ENCODE measurements at places on chromosomes 13 and 19.

DNA sequence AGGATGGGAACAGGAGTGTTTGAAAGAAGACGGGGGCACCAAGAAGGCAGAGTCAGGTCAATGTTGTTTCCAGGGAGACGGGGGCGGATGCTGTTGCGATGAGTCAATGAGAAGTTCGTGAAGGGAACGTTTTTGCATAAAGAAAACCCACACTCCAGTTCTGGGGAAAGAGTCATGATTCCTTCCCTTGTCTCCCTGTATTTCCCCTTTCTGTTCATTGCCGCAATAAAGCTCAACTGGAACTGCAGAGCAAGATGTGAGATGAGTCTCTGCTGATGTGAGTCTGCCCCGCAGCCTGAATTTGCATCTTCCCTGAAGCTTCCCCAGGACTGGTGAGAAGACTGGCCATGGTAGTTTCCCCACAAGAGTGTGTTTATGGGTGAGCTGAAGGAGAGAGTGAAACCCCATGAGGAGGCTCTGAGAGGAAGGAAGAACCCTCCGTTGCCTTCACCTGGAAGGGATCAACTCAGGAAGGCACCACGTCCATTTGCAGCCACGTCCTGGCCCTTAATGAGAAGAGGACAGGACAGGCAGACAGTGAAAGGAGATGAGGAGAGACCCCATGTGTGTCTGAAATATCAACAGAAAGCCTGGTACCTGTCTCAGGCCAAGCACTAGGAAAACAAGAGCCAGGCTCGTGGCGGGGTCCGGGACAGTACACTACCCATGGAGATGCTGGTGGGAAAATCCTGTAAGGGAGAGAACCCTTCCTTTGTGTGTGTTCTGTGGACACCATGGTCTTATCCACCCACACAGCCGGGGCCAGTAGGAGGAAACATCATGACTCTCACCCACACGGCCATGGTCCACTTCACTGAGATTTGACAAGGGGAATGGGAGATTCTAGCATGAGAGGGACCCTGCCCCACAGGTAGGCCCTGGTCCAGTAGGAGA, 13.7 kb downstream of the LILRA1 start:
- no peak for DNase-seq

GRCh38 chr19:6249296-6249695, 30.5 kb downstream of the MLLT1 start:
- DNase-seq, result no peak

DNA sequence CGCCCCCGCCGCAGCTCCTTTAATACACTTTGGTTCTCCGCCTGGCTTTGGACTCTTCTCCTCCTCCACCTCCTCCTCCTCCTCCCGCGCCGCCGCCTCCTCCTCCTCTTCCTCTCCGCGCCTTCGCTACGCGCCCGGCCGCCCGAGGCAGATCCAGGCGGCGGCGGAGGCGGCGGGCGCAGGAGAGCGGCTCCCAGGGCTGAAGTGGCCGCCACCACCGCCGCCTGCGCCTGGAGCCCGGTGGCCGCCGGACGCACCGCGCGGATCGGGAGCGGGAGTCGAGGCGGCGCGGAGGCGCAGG, at the start of gene ZIC2:
Gene ZIC2 (plus strand): TSS at position 50 of the 301 bp plus-strand sequence. CDS start 281 bp downstream, outside the sequence.
- DNase-seq, result no peak

GRCh38 chr13:103100830-103101229, 34.6 kb upstream of the SLC10A2 start:
- DNase-seq, result no peak

DNA sequence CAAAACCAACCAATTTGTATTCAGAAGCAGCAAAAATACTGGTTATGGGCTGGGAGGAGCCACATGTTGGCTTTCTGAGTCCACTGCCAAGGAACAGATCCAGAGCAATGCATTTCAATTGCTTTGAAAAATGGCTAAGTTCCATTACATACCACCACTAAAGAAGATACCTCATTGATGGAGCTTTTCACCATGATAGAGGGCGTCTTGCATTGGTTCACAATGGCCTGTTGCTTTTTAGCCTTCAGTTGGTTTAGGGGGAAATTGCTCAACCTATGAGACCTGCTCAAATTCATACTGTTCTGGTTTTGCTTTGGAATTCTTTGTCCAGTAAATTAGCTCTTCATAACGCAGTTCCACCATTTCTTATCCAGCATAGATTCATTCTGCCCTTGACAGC, 21.2 kb upstream of the CPB2 start:
- DNase-seq, result no peak

DNA sequence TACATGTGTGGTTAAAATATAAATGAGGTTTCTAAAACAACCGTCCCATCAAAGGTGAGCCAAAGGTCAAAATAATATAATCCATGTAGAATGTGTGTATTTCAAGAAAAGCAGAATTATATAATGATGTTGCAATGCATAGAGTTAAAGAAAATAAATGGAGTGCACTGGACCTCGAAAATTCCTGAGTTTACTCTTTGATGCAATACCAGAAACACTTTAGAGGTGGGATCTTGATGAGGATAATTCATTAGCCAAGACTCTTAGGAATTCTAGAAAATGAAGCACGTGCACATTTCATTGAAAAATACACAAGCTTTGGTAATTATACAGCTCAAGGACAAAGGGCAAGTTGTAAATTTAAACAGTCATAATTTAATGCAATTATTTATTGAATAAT, 508.9 kb upstream of the ARGLU1 start:
- no peak for DNase-seq

GRCh38 chr13:105990256-105990958, 545.1 kb downstream of the EFNB2 start:
- DNase-seq, result no peak

DNA sequence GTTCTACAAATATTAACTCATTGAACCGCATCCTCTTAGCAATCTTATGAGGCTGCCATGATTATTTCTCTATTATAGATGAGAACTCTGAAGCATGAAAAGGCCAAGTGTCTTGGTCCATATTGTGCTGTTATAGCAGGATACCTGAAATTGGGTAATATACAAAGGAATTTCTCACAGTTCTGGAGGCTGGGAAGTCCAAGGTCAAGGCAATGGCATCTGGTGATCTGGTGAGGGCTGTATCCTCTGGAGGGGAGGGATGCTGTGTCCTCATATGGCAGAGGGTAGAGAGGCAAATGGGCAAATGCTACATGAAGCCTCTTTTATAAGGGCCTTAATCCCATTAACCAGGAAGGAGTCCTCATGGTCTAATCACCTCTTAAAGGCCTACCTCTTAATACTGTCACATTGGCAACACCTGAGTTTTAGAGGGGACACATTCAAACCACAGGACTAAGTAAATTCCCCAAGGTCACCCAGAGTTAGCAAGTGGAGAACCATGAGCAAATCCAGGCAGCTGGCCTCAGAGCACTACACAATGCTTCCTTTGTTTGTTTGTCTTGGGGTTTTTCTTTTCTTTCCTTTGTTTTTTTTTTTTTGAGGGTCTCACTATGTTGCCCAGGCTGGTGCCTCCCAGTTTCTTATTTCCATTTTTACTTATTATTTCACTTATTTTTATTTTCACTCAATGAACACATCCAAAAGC, 55.9 kb upstream of the LATS2 start:
- DNase-seq, result no peak

- DNase-seq, result no peak
Observed at GRCh38 chr13:110554227-110554836, 7.2 kb downstream of the RAB20 start.
